Caki2 (cell line): ENCODE measurements at places on chromosomes 6 and 20. TPM values are rescaled to one million over a fixed set of nuclear protein-coding genes. Genes with fewer than 3 reads are reported as not detected.

DNA sequence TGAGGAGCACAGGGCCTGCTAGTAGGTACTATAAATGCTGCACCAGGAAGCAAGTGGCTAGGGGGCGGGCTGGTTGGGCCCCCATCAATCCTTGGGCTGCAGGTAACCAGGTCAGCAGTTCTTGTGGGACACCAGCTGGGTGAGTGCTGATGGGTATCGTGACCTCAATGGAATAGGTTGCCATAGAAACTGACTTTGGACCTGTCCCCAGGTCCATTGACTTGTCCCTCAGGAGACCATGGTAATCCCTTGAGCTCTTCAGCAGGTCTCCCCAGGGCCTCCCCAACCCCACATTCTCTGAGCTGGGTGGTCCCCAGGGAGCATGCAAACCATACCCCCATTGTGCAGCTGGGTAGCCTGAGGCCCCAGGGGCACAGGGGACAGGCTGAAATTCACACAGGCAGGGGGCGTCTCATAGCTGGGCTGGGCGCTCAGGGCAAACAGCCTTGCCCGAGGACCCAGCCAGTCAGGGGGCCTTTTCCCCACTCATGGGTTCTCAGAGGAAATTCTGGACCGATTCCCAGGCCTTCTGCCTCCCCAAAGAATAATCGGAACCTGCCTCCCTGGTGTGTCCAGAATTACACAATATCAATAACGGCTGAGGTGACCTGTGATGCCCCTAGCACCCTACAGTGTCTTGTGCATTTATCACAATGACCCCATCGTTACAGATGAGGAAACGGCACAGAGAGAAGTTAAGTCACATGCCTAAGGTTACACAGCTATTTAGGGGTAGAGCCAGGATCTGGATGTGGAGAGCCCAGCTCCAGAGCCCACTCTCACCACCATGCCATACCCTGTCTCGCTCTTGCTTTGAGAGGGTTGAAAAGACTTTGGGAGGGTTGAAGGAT, 35.9 kb downstream of the SRC start:
- DNase-seq, result no peak

DNA sequence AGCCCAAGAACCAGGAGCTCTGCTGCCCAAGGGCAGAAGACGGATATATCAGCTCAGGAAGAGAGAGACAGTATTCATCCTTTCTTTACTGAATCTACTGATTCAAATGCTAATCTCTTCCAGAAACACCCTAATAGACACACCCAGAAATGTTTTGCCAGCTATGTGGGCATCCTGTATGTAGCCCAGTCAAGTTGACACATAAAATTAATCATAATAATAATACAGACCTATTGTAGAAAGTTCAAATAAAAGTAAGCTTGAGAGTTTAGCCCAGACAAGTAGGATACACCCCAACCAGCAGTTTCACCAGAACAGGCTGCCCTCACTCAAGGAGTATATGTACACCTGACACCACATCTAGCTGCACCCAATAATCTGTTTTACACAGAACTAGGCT, 73.9 kb upstream of the VGLL2 start:
- no peak for DNase-seq

GRCh38 chr6:153621070-153621469, 418.0 kb upstream of the OPRM1 start:
- no peak for DNase-seq

- peak; percentile 2 for DNase-seq
Observed at GRCh38 chr6:133241086-133241900, at the start of gene EYA4. Gene EYA4, plus strand, starts transcription at chr6:133241357. Its CDS starts 33,424 bp downstream, at chr6:133274781.

DNA sequence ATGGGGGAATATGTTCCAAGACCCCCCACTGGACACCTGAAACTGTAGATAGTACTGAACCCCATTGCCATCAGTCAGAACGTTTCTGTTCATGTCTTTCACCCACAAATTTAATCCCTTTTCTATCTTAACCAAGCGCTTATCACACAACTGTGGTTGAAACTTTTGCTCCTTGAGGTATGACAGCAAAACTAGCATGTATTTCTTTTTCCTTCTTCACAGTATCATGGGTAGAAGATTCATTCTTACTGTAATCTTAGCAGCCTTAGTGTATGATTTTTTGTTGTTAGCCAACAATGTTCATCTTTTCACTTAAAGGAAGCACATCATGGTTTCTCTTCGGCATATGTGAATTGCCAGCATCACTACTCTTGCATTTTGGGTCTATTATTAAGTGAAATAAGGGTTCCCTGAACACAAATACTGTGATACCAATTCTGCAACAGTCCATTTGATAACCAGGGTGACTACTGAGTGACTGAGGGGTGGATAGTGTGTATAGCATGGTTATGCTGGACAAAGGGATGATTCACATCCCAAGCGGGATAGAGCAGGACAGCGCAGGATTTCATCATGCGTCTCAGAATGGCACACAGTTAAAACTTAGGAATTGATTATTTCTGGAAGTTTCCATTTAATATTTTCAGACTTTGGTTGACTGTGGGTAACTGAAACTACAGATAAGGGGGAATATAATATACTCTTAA, 41.8 kb downstream of the KCNS1 start:
- DNase-seq, result no peak

ENPP4 gene
- 2.3 TPM in 2 replicates for total RNA-seq

DNA sequence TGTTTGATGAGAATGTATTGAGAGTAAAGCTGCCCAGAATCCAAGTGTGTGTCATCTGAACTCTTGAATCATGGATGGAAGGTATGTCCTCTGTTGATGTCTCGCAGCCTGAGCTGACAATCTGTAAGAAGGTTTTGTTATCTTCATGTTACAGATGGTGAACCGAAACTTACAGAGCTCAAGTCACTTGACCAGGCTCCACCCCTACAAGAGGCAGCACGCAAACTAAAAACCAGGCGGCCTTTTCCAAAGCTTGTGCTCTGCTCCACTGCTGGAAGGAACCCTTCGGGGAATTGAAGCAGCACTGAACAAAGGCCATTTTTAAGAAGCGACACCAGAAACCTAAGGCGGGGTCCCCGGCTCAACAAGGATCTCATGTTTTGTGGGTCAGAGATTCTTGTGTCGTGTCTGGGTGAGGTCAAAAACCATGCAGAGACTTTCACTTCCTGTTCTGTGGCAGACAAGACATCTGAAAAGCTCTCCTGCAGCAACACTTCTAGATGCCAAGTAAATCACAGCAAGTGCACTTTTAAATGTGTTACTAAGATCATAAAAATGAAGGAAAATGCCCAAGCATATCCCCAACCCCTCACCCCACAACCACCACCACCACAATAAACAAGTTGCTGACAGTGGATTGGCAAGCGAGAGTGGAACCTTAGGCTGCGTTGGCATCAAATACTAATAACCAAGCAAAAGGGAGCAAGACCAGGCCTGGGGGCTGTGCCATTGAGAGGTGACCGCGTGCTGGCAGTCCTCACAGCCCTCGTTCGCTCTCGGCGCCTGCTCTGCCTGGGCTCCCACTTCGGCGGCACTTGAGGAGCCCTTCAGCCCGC, 27.3 kb downstream of the NQO2 start:
- DNase-seq, result no peak

GRCh38 chr20:48597521-48598302, 230.1 kb downstream of the PREX1 start:
- DNase-seq, result peak; percentile 30

DNA sequence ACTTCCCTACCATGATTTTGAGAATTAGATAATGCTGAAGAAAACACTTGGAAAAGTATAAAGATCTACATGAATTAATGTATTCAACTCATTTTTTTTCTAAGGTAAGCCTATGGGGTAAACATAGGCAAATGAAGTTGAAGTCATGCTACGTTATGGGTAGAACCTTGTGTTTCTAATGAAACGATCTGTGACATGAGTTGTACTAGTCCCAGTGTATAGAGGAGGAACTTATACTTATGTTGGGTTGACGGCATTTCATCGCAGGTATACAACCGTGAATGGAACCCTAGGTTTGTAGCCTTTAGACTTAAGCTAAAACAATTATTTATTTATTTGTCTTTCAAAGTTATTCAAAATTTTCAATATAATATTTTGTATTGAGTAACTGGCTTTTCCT, 2.6 kb downstream of the SLC35F1 start:
- DNase-seq, result no peak

GRCh38 chr6:28710466-28711191, 184.9 kb downstream of the GPX5 start:
- DNase-seq, result peak; percentile 73

MEP1A gene
- not detected in 2 replicates for total RNA-seq

DNA sequence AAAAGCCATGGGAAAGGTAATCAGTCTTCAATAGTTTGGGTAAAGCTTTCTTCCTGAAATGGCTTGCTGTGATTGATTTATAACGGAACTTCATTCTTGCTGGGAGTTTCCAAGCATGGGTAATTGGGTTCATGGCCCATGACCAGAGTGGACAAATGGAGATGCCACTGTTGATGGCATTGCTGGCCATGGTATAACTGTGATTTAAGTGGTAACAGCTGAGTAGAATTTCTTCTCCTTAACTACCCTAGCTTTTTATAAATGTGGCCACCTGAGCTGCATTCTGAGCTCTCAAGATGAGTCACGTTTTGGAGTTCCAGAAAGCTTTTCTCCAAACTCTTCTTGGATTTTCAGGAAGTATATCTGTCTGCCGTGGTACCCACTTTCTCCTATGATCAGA, 39.9 kb upstream of the SNRPB2 start:
- no peak for DNase-seq

FAM184A gene
- total RNA-seq, result 0.10 TPM in 1 of 2 replicates, not detected in the other

- peak; percentile 68 for DNase-seq
Observed at GRCh38 chr20:58555078-58555765, 40.0 kb upstream of the APCDD1L start.

BNIP5 gene
- not detected in 2 replicates for total RNA-seq

SULF2 gene
- 4.3 and 6.0 TPM in 2 replicates for total RNA-seq

DNA sequence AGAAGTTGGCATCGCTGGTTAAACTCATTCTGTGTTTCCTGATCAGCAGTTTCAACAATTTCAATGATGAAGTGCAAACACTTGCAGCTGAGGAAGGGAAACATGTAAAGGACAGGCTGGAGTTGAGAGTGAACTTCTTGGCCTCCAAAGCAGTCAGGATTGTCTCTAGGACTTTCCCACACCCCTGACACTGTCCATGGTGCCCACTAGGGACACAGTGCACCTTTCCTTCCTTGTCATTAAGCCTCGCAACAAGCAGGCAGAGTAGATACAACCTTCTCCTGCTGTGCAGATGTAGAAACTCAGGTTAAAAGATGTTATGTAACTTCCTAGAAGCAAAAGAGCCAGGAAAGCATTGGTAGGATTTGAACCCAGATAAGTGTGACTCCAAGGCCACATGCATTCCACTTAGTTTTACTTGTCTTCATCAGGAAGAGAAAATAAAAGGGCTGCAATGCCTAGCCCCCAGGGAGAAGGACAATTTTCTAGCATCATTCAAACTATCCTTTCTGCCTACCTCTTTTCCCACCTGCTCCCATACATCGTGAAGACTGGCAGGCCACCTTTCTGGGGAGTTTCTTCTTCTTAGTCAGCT, 39.2 kb upstream of the IL17A start:
- DNase-seq, result no peak

DNA sequence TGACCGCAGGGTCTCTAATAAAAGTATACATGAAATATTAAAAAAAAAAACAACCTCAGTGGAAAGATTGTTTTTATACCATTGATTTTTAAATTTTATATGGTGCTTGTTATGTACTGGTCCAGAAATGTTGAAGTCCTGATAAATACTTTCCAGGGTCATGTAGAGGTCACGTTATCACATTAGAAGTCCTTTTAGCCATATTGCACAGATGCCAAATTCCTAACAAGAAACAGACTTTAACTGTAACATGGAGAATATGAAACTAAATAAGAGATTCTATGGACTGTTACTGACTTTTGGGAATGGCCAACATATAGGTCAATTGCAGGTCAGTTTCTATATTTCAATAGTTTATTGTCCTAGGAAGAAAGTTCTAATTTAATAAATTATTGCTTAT, 89.0 kb downstream of the ADGRB3 start:
- DNase-seq, result no peak

DNA sequence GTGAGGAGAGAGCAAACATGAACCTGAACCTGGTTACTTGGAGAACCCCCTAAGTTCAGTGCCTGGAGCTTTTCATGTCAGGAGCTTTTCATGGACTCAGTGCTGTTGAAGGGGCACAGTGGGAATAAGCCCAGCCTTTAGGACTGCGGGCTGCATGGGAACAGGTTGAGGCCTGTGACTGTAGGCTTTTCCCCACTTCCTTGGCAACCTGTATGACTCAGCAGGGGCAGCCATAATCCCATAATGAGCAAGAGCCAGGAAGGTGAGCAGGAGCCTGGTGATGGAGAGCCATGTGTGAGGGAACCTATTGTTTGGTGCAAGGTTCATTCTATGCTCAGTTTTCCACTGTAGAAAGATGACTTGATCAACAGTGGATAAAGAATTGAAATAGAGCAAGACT, 23.4 kb downstream of the MEP1A start:
- no peak for DNase-seq

FAM209B gene
- total RNA-seq, result not detected in 2 replicates

TP53TG5 gene
- total RNA-seq, result not detected in 2 replicates

- no peak for DNase-seq
Observed at GRCh38 chr6:46998436-46999017, 43.6 kb downstream of the ADGRF1 start.

HTR1E gene
- total RNA-seq, result not detected in 2 replicates

- DNase-seq, result no peak
Observed at GRCh38 chr6:159467473-159468041, 225.5 kb downstream of the SOD2 start.

DNA sequence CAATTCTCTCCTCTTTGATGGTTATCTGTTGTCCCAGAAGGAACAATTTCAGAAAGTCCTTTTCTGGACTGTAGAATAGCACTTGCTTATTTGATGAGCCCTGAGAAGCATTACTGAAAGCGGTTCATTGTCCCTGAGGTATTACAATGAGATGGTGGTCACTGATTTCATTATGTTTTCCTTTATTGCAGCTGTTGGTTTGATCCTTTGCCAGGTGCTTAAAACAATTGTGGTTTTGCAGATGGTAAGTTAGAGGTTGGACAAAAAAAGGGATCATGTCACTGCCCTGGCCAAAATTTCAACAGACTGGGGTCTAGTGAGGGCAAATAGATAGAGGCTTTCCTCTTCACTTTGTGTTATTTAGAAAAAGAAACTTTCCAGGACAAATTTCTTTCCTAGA, 61.9 kb downstream of the ESR1 start:
- no peak for DNase-seq

GRCh38 chr6:108247965-108248536, 12.8 kb downstream of the SNX3 start:
- no peak for DNase-seq

REM1 gene
- not detected in 2 replicates for total RNA-seq

DNA sequence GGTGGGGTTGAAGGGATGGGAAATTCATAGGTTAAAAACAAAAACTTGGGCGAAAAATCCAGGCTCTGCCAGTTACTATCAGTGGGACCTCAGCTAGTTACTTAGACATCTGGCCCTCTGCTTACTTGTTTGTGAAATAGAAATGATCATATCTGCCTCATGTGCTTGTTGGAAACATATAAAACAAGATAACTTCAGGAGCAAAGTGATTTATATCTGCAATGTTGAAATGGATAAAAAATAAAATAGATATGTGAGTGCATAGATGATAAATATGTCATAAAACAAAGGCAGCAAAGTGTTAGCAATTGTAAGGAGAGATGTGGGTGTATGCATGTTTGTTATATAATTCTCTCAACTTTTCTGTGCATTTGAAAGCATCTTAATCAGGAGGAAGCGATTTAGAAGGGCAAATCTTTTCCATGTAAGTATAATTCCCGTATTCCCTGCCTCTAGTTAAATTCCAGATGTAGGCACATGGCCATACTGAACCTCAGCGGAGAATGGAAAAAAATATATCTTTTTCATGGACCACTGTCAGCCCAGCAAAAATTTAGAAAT, 579.0 kb upstream of the FLRT3 start:
- no peak for DNase-seq

- DNase-seq, result no peak
Observed at GRCh38 chr20:62553136-62553837, 77.5 kb upstream of the GATA5 start.
